ENCODE measurements at places on chromosomes 16 and 17.

DNA sequence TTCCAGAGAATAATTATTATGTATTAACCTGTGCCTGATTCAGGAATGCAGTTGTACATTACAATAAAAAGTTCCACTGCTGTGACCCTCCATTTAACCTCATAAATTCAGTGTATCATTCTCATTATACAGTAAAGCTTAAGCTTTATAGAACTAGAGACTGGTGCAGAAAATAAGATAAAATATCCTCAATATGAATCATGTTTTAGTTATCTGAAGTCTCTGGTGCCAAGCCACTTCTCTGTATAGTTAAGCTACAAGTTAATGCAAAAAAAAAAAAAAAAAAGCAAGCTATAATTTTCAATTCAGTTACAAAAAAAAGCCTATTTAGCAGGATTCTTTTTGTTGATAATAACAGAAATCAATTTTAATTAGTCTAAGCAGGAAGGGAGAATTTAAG lies 22.4 kb upstream of the SMIM36 start:
- DNase-seq = no peak

DNA sequence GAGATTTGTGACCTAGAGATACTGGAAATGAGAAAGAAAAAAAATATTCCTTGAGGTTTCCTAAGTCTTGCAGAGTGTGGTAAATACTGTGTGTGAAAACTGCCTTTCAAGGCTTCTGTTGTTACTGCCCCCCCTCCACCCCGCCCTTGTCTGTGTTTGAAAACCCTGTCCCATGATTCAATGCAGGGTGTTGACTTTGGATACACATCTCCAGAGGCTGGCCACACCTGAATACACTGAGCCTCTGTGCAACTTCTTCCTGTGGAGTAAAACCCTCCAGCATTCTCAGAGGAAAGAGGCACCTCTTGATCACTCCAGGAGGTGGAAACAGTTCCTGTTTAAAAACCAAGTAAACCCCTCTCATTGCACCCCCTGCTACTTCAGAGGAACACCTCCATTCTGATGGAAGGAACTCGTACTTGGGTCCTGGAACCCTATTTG lies 123.0 kb upstream of the CACNG5 start:
- peak; percentile 45 for DNase-seq

GRCh38 chr16:57984443-57985203 lies 13.7 kb upstream of the CNGB1 start:
- DNase-seq = peak; percentile 94

DNA sequence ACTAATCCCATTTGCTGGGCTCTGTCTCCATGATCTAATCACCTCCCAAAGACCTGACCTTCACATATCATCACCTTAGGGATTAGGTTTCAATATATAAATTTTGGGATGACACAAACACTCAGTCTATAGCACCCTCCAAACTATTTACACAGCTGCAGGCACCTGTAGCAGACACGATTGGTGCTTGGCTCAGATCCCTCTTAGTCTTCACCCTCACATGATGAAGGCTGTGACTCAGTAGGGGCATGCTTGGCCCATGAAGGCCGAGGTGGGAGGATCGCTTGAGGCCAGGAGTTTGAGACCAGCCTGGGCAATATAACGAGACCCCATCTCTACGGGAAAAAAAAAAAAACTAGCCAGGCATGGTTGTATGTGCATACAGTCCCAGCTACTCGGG lies 73.5 kb downstream of the HS3ST2 start:
- no peak for DNase-seq

DNA sequence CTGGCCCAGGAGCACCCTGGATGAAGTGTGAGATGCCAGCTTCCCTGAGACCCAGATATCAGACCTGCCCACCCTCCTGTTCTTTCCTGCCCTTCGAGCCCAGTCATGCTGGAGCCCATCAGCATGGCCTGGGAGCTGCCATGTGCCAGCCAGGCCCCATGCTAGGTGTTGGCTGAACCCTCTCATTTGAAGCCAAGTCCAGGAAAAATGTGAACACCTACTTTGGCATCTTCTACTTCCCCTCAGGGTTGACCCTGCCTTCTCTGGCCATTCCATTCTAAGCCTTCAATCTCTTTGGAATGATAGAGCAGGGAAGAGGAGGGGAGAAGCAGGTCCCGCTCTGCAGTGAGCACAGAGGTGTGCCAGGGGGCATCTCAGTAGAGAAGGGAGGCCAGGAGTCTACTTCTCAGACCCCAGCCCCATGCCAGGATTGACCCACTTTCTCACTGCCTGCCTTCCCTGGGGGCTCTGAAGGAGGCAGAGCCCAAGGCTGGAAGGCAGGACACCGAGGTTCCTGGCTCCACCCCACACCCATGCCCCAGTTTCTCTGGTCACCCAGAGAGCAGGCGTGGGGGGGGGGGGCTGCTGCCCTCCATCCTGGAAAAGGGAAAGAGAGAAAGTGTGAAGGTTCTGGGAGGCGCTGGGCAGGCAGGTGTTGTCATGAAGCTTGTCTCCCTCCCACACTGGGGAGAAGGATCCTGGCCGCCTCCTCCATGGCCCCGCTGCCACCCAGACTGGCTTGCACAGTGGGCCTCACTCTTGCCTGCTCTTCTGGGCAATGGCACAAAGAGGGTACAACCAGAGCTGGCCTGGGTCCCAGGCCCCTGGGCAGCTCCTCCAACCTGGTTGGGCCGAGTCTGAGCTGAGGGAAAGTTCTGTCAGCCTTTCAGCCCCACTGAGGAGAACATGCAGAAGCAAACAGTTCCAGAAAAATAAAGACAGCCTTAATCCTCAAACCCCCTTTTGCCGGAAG lies 9.3 kb downstream of the HDAC5 start:
- DNase-seq = no peak

GRCh38 chr17:68532826-68533225 lies 20.6 kb downstream of the PRKAR1A start:
- DNase-seq = no peak

GRCh38 chr17:13283606-13284005 lies 265.8 kb upstream of the ELAC2 start:
- DNase-seq = no peak

DNA sequence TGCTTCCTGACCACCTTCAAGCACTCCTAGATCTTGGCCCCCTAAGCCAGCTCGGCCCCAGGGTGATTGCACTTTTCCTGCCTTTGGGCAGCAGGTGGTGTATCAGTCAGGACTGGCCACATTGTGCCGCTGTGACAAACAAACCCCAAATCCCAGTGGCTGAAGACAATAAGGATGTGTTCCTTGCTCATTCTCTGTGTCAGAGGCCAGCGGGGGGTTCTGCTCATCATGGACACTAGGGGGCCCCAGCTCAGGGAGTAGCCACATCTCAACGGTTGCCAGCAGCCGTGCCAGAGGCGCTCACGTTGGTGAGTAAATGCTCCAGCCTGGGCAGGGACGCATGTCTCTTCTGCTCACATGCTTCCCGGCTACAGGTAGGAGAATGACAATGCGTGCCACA lies 60.4 kb downstream of the ZDHHC7 start:
- DNase-seq = peak; percentile 47

DNA sequence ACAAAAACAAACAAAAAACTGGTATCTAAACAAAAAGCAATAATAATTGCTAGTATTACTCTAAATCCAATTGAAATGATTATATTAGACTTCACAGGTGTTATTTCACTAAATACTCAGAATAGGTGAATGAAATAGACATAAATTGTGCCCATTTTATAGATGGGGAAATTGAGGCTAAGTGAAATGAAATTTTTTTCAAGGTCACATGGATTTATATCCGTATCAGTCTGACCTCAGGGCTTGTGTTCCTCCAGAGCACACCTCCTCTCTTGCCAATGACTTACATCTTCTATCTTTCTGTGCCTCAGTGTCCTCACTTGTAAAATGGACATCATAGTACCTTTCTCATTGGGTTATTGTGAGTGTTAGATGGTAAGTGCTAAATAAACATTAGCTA lies 72.3 kb downstream of the GP2 start:
- DNase-seq = no peak
